Motor neuron (in vitro differentiated cells): ENCODE measurements at places on chromosomes 2 and 18.

DNA sequence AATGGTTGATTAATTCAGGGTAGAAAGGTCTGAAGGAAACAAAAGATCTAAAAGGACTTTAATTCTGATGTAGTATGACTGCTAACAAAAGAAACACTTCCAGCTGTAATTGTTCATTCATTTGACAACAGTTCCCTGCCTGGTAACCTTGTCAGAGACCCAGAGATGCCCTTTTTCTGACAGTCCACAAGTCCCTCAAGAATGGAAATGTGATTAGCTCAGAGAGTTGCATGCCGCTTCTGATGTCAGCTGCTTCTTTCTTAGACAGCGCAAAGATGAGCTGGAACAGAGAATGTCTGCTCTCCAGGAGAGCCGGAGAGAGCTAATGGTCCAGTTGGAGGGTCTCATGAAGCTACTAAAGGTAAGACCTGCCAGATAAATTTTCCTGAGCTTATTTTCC is 153.6 kb downstream of the DTNA start:
- ATAC-seq: no peak

- ATAC-seq: no peak
These were observed 15.0 kb downstream of the ZBTB7C start for GRCh38 chr18:48394176-48394575.

GRCh38 chr18:59481436-59481835 is 122.4 kb upstream of the LMAN1 start:
- no peak for ATAC-seq

DNA sequence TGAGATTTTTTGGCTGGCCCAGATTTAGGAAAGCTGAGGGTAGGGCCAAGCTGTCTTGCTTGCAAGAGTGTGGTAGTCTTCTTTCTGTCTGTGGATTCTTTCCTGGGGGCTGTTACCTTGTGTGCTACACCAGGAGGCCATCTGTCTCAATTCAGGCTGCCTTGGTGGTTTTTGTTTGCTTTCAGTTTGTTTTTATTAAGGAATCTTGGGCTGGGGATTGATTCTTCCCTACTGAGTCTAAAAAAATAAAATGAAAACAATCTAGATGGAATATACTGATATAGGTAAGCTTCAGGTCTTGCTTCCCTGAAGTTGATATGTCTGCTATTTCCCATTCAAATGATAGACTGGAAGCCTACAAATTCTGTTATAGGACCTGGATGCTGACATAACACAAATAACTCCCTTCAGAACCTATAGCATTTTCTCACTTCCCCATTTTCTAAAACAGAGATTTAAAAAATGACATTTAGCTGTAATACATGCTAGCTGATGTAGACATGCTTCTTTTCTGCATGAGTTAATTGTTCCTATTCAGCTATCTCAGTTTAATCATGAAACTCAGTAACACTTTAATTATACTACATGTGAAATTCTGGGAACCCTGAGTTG is 5.3 kb downstream of the LHCGR start:
- ATAC-seq: no peak

DNA sequence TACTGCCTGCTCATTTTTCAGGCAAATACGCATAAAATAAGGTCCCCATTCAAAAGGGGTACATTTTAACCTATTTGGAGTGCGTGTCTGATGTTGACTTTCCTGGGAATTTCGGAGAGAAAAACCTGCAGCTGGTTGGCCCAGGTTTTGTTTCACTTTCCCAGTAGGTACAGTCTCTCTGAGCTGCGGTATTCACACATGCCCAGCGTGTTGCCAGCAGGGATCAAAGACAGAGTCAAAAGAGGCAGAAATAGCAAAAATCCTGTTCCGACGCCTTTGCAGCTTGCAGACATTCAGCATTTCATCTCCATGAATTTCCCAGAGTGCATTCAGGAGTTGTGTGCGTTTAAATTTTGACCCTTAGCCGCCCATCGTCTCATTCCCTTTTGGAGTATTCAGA is 855.4 kb upstream of the CELF4 start:
- ATAC-seq: no peak

GRCh38 chr18:48875942-48876511 is 74.7 kb downstream of the SMAD7 start:
- ATAC-seq: peak; percentile 70

GRCh38 chr18:267380-267687 is 513 bp downstream of the THOC1 start:
- no peak for ATAC-seq

DNA sequence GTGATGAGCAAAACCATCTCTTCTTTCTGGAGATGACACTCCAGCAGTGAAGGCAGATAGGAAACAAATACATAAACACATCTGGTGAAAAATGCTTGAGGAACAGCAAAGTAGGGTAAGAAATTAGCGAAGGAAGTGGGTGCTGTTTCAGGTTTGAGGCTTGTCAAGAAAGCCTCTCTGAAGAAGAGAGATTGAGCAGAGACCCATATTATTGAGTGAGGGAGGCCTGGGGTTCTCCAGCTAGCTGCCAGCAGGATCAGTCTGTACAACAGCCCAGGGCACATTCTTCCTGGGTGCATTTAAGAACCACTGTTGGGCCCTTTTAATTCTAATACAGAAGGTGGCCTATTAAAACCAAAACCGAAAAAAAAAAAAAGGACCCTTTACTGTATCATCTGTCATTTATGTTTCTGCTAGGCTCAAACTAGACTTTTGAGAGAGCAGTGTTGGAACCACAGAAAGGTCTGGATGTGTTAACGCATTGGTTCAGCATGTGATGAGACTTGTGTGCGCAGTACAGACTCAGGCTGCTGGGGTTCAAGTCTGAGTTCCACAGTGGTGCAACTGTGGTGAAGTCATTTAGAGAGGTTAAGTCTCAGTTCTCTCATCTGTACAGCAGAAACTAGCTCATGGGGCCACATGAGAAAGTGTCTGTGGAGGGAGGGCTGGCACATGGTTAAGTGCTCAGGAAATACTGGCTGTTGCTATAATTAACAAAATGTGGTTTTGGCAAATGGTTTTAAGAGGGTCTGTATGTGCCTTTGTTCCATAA is 28.9 kb downstream of the MGAT5 start:
- no peak for ATAC-seq

- no peak for ATAC-seq
These were observed 2.2 kb downstream of the CNOT9 start for GRCh38 chr2:218570850-218571249.

DNA sequence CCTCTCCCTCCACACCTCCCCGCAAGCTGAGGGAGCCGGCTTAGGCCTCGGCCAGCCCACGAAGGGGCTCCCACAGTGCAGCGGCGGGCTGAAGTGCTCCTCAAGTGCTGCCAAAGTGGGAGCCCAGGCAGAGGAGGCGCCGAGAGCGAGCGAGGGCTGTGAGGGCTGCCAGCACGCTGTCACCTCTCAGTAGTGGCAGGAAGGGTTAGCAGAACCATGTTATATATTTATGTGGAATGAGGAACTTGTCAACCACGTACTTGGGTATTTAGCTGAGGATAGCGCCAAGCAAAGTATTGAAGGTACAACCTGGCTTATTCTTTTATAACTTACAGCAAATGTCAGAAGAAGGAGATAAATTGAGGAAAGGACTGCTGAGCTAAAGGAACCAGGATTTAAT is 144.1 kb upstream of the MGAT5 start:
- ATAC-seq: no peak

GRCh38 chr18:69840001-69840400 is 107.7 kb downstream of the CD226 start:
- no peak for ATAC-seq

DNA sequence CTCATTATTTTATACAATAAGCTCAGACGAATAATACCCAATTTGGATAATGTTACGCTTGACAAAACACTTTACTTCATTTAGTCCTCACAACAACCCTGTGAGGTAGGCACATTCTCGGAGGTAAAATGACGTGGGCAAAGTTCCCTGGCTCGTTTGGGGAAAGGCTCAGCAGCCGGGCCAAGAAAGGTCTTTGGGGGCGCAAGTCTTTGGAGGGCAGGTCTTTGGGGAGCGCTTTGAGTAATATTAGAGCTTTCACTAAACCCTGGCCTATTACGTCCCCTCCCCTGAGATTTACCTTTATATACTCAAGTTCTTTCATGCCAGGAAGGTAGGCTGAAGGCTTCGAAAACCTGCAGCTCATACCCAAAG is 427 bp downstream of the RBKS start:
- no peak for ATAC-seq

- ATAC-seq: no peak
These were observed 22.7 kb downstream of the ANKRD29 start for GRCh38 chr18:23640052-23640451.

- no peak for ATAC-seq
These were observed 3.8 kb downstream of the CATIP start for GRCh38 chr2:218360453-218360852.

DNA sequence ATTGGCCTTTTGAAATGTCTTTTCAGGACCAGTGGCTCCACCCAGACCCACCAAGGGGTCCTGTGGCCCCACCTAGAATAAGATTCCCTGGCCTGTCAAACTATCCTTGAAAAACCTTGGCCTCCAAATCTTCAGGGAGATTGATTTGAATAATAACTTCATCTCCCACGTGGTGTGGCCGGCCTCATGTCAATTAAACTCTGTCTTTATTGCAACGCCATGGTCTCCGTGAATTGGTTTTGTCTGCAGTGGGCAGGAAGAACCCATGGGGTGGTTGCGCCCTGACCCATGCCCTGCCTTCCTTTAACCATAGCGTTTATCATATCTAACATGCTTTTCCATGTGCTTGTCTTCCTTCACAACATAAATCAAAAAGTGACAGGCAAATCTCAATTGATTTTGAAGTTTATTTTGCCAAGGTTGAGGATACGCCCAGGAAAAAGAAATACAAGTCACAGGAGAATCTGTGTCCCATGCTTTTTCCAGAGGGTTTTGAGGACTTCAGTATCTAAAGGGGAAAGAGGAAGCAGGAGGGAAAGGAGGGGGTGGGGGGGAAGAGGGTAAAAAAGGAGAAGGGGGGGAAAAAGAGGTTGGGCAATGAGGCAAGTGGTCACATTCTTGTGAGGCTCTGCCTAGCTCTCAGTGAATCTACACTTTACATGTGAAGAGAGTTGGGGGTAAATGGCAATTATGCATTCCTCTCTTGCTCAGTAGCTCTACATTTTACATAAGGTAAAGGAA is 66.5 kb upstream of the CABLES1 start:
- ATAC-seq: no peak
